ENCODE measurements at places on chromosomes 6 and 20. TPM values are rescaled to one million over a fixed set of nuclear protein-coding genes. Genes with fewer than 3 reads are reported as not detected.

DNA sequence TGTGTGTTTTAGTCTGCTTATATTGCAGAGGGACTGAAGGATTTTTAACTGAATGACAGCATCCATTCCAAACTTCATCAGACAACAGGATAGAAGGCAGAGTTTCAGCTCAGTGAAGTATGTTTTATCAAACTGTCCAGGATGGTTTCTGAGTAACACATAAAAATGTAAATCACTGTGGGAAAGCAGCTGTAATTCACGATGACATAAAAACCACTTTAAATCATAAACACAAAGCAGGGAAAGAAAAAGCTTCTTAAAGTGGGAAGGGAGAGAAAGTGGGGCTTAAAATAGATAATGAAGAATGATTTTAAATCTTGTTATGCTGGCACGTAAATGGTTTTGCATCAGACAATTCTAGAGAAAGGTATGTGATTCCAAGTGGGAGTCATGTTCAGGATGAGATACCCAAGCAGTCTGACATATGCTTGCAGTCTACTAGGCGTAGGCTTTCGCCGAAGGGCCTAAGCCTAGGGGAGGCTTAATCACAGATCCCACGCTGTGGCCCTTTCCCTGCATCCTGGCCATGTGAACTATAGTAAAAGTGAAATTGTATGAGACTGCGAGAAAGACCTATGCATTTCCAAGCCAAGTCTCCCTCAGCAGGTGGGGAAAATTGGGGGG lies 610.6 kb downstream of the PRKN start:
- no peak for DNase-seq

DNA sequence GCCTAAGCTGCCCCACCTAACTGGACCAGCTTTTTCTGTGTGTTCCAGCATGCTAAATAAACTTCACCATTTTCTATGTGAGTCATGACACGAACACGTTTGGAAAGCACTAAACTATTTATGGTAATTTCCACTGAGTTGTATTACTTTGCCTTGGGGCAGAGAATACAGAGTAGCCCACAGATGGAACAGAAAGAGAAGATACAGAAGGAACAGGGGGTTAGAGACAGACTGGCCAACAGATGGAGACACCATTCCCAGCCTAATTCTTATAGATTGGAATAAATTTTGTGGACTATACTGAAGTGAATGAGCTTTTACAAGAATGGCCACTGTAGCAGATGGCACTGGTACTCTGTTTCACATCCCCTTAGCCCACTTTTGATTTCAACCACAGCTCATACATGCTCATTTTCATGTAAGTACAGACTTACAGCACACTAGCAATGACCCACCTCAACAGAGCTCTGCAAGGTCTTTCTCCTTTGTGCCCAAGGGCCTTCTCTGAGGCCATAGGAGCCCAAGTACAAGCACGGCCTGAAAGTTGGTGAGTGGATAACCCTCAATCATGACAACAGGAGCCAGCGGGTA lies 13.1 kb upstream of the NT5DC1 start:
- no peak for DNase-seq

DNA sequence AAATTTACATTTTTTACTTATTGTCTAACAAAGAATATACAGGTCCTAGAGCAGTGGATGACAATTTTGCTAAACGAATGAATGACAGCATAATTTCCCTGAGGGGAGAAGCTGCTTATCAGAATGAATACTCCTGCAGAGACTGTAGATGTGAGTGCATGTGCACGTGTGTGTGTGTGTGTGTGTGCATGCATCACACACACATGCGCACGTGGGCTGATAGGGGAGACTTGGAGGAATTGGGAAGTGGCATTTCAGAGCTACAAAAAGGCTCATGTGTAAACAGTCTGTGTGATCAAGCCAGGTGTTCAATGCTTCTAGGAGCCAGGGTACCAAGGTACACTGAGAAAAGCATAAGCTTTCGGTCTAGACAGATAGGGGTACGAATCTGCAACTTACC lies 93.5 kb upstream of the SASH1 start:
- no peak for DNase-seq

- DNase-seq = no peak
Observed at GRCh38 chr6:109056661-109057060, 38.0 kb downstream of the SESN1 start.

GRCh38 chr6:99026135-99026534 lies 78.4 kb upstream of the FBXL4 start:
- DNase-seq = no peak

- DNase-seq = no peak
Observed at GRCh38 chr20:25668446-25668845, 28.2 kb downstream of the ZNF337 start.

GRCh38 chr20:1264727-1265126 lies 1.4 kb upstream of the SNPH start:
- DNase-seq = no peak

DNA sequence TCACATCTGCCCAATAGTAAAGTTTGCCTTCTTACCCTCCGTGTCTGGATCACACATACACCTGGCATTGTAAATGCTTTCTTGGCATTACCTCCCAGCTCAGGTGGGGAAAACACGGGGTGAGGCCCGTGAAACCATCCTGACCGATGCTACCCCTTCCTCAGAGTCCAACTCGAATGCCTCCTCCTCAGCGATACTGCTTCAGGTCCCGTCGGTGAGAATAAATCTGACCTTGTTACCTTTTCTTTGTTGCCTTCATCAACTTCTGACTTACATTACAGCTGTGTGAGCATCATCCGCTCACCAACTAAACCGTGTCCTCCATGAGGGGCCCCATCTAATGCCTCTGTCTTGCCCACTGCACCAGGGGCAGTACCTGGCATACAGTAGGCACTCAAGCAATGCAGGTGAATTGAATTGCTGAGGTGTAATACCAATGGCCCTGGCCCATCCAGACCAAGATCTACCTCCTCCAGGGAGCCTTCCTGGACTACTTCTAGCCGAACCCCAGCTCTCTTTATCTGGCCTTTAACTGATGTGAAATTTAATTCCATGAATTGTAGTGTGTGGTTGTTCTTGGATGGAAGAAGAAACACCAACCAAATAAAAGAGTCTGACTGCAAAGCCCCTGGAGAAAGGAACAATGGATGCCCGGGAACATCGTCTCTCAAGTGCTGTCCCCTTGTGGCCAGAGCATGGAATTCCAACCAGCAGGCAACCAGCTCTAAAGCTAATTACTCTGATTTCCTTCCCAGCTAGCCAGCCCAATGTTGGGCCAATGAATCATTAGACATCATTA lies 141.5 kb downstream of the ANKRD60 start:
- no peak for DNase-seq

DNA sequence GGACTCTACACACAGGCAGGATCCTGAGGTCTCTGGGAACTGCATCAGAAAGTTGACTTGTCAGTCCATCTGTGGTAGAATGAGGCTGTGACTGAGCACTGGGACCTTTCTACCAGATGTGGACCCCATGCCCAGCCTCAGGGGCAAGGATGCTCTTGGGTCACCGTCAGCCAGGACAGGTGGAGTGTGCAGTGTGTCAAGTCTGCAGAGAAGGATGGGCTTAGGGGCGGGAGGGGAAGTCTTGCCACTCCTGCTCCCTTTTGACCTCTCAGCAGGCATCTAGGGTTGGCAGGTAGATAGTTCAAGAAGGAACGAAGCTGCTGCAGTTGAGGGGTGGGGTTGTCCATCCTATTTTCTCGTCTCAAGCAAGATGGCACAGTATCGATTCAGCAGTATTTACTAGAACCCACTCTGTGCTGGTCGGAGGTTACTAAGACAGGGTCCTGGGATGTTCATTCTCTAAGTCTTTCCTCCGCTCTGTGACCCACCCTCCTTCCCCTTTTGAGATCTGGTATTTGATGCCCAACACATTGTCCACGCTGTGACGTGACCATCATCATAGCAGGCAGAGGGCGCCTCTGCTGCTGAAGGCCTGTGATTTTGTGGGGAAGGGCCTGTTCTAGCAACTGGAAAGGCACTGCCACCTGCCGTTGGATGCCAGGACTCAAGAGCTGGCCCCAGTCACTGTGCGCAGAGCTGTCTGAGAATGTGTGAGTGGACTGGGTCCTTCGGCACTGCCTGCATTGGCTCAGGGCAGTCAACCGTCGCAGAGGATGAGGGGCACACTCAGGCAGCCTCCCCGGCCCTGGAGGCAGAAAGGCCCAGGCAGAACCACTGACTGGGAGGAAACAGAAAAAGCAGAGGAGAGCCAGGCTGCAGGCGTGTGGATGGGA lies 23.2 kb downstream of the RBCK1 start:
- no peak for DNase-seq

GRCh38 chr20:7199861-7200260 lies 432.4 kb downstream of the BMP2 start:
- no peak for DNase-seq

- DNase-seq = no peak
Observed at GRCh38 chr20:21918398-21918797, 212.9 kb downstream of the PAX1 start.

DNA sequence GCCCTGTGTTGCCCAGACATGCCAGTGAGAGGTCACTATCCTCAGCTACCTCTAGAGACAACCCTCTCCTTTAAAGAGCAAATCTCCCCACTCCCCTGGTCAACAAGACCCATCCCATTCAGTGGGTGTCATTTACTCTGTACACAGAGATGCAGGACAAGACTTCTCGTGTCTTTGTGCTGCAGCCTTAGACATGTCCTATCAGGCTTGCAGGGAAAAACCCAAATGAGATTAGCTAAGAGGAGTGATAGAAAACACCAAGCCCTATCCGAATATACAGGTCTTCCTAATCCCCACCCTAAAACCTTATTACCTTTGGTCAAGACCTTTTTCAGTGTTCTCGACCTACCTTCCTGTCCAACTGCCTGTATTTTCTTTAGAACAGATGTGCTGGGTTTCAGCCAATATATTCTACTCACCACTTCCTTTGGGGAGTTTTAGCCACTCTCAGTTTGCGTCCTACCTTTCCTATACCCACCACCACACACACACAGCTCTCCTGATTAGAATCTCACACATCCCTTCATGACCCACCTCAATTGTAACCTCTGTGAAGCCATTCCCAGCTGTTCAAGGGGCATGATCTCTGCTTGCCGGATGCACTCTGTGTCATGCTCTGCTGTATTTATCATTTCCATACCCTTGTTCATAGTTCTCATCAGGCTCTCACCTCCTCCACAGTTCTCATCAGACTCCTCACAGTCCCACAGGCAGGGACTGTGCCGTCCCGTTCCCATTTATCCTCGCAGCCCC lies 39.7 kb downstream of the TRAM2 start:
- no peak for DNase-seq

GRCh38 chr6:90162648-90163387 lies 133.8 kb downstream of the BACH2 start:
- no peak for DNase-seq

DNA sequence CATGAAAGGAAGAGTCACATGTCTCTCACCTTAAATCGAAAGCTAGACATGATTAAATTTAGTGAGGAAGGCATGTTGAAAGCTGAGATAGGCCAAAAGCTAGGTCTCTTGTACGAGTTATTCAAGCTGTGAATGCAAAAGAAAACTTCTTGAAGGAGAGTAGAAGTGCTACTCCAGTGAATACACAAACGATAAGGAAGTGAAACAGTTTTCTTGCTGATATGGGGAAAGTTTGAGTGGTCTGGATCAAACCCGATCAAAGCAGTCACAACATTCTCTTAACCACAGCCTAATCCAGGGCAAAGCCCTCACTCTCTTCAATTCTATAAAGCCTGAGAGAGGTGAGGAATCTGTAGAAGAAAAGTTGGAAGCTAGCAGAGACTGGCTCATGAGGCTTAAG lies 1.9 kb upstream of the TPD52L1 start:
- no peak for DNase-seq

CTCFL gene
- not detected for total RNA-seq

FAM184A gene
- total RNA-seq = 7.5 TPM

- no peak for DNase-seq
Observed at GRCh38 chr6:117463762-117464665, 18.5 kb upstream of the DCBLD1 start.

DNA sequence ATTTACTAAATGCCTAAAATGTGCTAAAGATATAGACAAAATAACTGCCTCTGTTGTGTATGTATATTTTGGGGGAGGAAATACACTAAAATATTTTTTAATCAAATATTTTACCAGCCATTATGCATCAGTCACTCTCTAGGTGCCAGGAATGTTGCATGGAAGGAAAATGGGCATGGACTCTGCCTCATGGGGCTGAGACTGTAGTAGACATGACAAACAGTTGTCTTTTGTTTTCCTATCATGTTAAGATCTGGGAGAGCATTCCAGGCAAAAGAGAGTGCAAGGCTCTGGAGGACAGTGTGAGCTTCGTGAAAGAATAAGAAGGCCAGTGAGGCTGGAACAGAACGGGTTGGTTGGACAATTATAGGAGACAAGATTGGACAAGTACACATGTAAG lies 26.5 kb downstream of the HLA-DOB start:
- no peak for DNase-seq

GRCh38 chr6:25842526-25842925 lies 10.7 kb upstream of the SLC17A1 start:
- DNase-seq = no peak

DNA sequence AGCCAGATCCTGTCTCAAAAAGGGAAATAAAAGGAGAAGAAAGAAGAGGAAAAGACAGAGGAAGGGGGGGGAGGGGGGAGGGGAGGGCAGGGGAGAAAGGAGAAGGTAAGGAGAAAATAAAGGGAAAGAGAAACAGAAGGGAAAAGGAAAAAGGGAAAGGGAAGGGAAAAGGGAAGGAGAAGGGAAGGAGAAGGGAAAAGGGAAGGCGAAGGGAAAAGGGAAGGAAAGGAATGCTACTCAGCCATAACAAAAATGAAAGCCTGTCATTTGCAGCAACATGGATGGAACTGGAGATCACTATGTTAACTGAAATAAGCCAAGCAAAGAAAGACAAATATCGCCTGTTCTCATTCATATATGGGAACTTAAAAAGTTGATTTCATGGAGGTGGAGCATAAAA lies 22.3 kb downstream of the RBM24 start:
- no peak for DNase-seq

- DNase-seq = no peak
Observed at GRCh38 chr6:79377888-79378348, 143.4 kb upstream of the HMGN3 start.

DNA sequence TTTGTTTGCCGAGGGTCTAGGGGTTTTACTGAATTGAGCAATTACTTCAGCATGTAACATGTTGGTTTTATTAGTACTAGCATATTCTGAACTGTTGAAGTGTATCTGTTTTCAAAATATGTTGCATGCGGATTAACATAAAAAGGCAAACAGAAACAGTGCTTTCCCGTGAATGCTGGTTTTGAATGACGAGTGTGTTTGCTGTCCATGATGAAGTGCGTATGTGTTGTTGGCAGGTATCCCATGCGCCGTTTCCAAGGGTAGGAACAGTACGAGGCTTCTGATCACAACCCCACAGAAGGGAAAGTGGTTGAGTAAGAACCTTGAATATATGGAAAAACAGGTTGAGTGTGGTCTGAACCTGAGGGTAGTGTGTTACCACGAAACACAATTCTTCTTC lies 232.9 kb downstream of the SAMD5 start:
- DNase-seq = no peak

DNA sequence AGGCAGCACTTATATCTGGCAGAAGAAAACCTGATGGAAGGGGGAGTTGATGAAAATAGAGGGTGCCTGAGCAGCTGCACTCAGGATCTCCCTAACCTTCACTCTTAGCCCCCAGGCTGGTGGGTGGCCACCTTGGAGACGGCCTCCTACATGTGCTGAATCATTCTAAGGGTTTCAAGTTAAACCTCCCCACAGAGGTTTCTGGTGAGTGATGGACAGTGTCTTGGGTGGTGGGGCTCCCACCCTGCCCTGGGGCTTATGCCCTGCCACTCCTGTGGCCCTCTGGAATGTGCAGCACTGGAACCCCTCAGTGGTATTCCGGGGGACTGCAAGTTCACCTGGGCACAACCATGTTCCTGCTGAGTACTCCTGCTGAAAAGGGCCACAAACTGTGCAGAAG lies 357.2 kb downstream of the CD83 start:
- DNase-seq = no peak

- no peak for DNase-seq
Observed at GRCh38 chr20:59661621-59662020, 57.3 kb downstream of the PHACTR3 start.
